ENCODE measurements at places on chromosomes 12 and 14. TPM values are rescaled to one million over a fixed set of nuclear protein-coding genes. Genes with fewer than 3 reads are reported as not detected.

Gene NINJ2
- 0.32 TPM for polyA plus RNA-seq

Gene DGLUCY
- polyA plus RNA-seq = 14.3 TPM

Gene TAS2R50
- not detected for polyA plus RNA-seq

Gene RIPK3
- polyA plus RNA-seq = 4.4 TPM

Gene KRT83
- 0.07 TPM for polyA plus RNA-seq
